ENCODE measurements at places on chromosomes 12 and 14.

DNA sequence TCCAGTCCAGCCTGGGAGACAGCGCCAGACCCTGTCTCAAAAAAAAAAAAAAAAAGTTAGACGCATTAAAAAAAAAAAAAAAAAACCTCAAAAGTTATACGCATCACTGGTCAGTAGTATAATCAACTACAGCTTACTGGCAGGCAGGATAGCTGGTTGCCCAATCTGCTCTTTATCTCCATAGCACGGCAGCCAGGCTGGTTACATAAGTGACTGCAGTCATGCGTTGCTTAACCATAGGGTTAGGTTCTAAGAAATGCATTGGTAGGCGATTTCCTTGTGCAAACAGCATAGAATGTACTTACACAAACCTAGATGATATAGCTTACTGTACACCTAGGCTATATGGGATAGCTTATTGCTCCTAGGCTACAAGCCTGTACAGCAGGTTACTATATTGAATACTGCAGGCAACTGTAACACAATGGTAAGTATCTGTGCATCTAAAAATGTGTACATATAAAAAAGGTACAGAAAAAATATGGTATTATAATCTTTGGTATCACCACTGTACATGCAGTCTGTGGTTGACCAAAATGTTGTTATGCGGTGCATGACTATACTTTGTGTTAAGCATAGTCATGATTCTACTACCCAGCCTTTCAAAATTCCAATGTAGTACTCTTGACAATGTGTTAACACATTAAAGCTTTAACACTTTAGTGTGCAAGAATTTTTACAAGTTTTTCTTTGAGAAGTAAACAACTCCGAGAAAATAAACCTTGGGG, 8.1 kb downstream of the L2HGDH start:
- DNase-seq = peak; percentile 86

DNA sequence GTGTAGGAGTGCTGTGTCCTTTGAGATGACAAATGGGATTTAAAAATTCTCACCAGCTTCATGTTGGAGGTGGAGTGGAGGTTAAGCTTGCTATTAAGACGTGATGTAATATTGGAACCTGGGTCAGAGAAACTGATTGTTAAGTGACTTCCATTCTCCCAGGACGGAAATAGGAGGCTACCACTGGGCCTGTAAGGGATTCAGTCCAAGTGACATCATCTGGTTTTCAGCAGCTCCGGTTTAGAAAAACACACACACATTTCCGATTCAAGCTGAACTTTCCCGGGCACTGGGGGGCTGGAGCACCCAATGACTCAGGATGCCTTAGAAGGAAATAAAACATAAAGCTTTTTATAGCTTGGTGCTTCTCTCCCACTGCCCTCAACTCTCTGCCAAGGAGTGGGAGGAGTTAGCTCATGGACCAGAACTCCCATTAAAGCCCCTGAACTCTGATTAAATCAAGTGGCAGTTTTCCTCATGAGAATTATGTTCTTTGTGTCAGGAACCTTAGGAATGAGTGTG, 12.4 kb downstream of the CALM1 start:
- peak; percentile 97 for DNase-seq

DNA sequence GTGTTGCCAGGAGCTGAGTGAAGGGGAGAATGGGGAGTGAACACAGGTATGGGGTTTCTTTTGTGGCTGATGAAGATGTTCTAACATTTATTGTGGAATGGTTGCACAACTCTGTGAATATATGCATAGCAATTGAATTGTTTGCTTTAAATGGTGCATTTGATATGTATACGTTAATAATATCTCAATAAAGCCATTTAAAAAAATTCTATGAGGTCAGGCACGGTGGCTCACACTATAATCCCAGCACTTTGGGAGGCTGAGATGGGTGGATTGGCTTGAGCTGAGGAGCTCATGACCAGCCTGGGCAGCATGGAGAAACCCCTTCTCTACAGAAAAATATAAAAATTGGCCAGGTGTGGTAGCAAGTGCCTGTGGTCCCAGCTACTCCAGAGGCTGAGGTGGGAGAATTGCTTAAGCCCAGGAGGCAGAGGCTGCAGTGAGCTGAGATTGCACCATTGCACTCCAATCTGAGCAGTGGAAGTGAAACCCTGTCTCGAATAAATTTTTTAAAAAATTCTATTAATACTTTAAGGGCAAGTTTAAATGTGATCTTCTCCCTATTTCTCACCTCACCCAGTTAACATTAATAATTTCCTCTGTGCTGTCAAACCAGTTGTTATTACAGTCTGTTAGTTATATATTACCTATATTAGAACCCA, 65.3 kb downstream of the DENND5B start:
- no peak for DNase-seq

DNA sequence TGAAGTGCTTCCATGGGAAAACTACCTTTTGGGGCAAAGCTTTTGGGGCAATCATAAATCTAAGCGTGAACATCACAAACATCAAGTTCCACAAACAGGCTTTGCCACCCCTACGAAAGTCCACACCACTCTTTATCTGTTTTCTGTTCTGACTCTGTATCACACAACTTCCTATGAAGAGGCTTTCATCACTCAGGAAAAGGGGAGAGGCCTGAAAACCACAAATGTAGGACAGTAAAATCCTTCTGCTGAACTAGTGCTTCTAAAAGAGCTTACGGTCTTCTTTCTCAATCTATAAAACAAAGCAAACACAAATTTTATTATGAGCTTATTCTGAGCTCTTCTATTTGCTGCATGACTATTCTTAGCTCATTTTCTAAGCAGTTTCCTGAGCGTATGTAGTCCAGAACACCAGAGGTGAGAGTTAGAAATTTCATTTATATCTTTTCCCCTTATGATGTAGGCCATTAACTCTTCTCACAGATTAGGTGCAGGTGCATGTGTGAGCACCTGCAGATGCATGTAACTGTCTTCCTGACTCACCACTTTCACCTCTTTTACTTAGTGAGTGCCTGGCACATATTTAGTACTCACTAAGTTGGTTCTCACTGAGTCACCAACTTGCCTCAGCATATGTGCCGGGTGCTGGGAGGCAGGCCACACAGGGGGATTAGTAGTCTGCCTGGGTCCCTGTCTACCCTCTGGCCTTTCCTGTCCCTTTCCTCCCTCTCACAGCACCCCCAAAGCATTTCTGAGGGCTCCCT, 32.9 kb upstream of the SYCP3 start:
- DNase-seq = peak; percentile 21

GRCh38 chr14:65261425-65261920, 151.1 kb upstream of the FUT8 start:
- DNase-seq = no peak

DNA sequence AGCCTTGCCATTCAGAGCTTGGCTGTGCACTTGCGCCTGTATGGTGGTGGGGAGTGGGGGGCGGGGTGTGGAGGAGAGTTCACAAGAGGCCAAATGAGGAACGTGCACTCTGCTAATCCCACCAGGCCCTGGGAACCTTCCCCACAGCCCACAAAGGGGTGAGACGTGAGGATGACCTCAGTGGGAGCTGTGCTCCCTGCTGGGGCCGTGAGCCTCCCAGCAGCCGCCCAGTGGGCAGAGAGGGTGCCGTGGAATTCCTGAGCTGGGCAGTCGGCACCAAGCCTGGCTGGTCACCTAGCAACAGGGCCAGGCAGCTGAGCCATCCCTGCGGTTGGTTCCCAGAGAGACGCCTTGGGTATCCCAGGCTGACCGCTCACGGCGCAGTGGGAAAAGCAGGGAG, 53.7 kb downstream of the CCNK start:
- peak; percentile 53 for DNase-seq

- DNase-seq = no peak
Measured at GRCh38 chr12:29033519-29033918, 115.6 kb upstream of the FAR2 start.

DNA sequence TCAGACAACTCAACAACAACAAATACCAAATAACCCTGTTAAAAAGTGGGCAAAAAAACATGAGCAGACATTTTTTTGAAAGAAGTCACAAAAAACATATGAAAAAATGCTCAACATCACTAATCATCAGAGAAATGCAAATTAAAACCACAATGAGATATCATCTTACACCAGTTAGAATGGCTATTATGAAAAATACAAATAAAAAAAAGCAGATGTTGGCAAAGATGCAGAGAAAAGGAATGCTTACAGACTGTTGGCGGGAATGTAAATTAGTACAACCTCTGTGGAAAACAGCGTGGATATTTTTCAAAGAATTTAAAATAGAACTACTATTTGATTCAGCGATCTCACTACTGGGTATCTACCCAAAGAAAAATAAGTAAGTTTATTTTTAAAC, 114.0 kb downstream of the SLC38A4 start:
- no peak for DNase-seq

DNA sequence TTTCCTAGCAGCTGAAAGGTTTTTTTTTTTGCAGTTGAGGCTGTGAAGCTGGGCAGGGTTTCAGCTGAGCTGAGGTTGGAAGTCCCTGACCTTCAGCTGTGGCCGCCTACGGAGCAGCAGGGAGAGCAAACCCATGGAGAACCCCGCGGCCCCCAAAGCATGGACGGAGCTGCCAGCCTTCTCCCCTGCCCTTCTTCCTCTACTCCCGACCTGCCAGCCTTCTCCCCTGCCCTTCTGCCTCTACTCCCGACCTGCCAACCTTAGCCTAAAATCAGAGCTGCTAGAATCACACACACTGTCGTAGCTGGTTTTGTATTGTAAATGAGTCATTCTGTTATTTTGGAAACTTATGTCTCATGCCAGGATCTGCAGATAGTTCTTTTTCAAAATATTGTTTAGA, 74.6 kb downstream of the PPP2R5C start:
- no peak for DNase-seq

DNA sequence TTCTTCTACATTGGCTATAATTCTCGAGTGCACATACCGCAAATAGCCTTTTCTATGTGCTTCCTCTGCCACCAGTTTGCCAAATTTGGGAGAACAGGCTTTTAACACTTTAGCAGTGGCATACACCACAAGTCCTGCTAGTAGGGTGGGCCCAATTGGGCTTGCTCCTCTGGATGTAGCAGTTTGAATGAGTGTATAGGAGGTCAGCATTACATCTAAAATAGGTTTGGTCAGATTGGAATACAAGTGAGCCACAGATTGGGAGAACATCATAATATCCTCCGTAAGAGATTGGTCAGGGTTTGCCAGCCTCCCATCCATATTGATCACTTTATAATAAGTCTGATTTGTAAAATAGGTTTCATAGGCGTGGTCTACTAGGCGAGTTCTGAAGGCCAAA, 902 bp downstream of the ABCD2 start:
- no peak for DNase-seq

- DNase-seq = no peak
Measured at GRCh38 chr12:93231938-93232337, 145.8 kb upstream of the NUDT4 start.

GRCh38 chr14:64792231-64792630, 87.5 kb downstream of the SPTB start:
- DNase-seq = no peak

DNA sequence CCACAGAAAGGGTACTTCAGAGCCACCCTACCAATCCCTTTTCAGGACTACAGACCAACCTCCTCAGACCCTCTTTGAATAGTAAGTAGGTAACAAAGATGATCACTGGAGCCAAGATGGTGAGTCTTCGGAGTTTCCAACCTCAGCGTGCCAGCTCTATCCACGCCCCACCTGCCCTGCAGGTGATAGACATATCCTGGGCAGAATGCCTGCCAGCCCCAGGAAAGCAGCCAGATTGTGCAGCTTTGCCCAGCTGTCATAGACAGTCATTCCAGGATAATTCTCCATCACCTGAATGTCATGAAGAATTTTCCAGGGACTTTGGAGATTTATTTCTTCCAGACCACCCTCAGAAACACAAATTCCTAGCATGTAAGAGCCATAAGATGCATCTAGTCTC, 434.4 kb downstream of the RGS6 start:
- no peak for DNase-seq

GRCh38 chr12:1919284-1919683, 832 bp upstream of the CACNA2D4 start:
- no peak for DNase-seq

GRCh38 chr12:95718006-95718431, 72.5 kb downstream of the NTN4 start:
- peak; percentile 4 for DNase-seq

- DNase-seq = no peak
Measured at GRCh38 chr14:58121530-58122186, 30.4 kb downstream of the ARMH4 start.

DNA sequence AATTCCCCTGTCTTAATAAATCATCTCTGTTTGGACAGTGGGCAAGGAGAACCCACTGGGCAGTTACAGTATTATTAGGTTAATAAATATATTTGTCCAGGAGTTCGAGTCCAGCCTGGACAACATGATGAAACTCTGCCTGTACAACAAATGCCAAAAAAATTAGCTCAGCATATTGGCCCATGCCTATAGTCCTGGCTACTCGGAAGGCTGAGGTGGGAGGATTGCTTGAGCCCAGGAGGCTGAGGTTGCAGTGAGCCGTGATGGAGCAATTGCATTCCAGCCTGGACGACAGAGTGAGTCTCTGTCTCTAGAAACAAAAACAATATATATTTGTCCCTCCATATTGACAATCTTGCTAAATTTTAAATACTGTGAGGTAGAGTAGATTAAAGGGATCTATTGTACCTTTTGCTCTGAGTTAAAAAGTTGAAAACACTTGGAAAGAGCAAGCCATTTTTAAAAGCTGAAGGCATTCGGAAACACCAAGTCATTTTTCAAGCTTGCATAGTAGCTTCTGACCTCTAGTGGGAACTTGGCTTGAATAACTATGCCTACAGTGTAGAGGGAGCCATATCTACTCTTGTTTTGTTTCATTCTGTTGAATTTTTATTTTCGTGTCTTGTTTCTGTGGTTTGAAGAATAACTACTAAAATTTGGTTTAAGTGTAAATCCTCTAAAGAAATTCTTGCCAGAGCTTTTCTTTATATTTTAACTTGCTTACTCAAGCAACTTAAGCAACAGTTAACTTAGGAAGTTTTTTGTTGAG, 14.6 kb upstream of the EEA1 start:
- DNase-seq = no peak

GRCh38 chr12:19201661-19202060, 72.1 kb downstream of the PLEKHA5 start:
- DNase-seq = peak; percentile 30

GRCh38 chr12:121278169-121279070, 18.1 kb downstream of the CAMKK2 start:
- DNase-seq = no peak

GRCh38 chr12:120534203-120534702, at the start of gene RNF10:
Gene RNF10 (plus strand): TSS chr12:120534356. CDS start chr12:120534812, 456 bp downstream.
- DNase-seq = peak; percentile 88

DNA sequence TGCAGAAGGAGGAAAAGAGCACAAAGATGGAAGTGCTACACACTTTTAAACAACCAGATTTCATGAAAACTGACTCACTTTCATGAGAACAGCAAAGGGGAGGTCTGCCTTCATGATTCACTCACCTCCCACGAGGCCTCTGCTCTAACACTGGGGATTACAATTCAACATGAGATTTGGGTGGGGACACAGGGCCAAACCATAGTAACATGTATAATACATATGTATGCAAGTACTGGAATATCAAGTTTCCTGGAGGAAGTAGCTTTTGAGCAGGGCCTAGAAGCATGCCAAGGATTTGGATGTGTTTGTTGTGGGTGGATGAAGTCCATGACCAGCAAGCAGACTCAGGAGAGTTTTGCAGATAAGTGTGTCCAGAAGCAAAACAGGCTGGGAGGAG, 409.0 kb downstream of the RGS6 start:
- DNase-seq = no peak

GRCh38 chr12:12725086-12725955, 8.2 kb downstream of the CDKN1B start:
- peak; percentile 99 for DNase-seq

GRCh38 chr12:44875954-44876543, at the start of gene NELL2:
Gene NELL2 (minus strand): TSS chr12:44876315. CDS start chr12:44875869, 446 bp downstream.
- peak; percentile 35 for DNase-seq

Data from kidney tubule cell (primary cell).